ENCODE measurements at places on chromosomes 1 and 21.

GRCh38 chr1:222047366-222047765 lies 305.5 kb upstream of the DUSP10 start:
- DNase-seq, result no peak

DNA sequence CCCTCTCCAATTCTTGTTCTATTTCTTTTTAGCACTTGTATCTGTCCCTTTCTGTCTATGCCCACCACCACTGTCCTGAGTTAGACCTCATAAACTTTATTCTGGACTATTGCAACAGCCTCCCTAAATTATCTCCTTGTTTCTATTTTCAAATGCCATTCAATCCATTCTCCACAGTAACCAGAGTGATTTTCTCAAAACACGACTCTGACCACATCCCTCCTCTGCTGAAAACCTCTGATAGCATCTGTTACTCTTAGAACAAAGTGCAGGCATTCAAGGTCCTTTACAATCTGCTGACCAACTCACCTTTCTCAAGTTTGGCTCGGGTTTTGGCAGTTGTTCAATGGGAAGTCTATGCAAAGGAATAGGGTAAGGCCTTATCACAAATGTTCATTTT lies 22.8 kb upstream of the GPX7 start:
- DNase-seq, result no peak

GRCh38 chr1:166139735-166140134 lies 27.1 kb downstream of the FAM78B start:
- no peak for DNase-seq

DNA sequence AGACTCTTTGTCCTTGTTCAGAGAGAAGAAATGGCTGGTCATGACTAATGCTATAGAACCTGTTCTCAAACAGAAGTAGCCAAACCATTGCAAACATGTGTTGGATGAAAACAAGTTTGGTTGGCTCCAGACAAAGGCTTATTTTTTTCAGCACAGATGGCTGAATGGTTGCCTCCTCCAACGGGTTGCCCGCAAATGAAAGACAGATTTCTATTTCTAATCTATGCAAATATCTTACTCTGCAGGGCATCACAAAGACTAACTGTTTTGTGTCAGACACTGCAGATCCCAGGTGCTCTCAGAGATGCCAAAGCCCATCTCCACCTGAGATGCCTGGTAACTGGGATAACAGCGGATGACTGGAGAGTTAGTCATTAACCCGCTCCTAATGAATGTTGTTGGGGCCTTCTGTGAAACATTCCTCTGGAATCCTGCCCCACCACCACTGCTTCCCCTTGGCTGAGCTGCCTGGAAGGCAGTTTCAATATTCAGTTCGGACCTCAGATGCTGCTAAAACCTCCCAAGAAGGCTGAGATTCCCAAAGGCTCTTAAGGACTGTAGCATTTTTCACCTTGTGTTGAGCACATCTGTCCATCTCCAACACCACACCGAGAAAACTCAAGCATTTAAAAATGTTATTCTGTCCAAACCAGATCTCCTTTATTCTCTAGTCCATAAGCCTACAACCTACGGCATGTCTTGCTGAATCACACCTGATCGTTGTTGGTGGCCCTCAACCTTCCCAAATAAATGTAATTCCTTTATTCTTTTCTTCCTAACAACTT lies 104.4 kb downstream of the PTPN14 start:
- no peak for DNase-seq

GRCh38 chr1:233006541-233006973 lies 56.1 kb downstream of the NTPCR start:
- DNase-seq, result no peak

GRCh38 chr1:116066868-116067565 lies 44.2 kb upstream of the MAB21L3 start:
- DNase-seq, result no peak

GRCh38 chr1:155979597-155980343 lies 1.4 kb upstream of the ARHGEF2 start:
- DNase-seq, result no peak

DNA sequence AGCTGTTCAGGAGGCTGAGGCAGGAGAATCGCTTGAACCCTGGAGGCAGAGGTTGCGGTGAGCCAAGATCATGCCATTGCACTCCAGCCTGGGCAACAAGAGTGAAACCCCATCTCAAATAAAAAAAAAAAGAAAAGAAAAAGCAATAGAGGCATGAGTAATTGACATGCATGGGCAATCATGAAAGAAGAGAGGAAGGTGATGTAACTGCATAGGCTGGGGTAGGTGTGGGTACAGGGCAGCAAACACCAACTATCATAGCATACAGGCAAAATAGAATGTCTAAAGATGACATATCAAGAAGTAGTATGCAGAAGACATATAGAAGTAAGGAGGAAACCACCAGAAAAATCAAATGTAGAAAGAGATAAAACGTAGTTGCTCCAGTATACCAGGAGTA lies 19.0 kb upstream of the MGST3 start:
- DNase-seq, result no peak

DNA sequence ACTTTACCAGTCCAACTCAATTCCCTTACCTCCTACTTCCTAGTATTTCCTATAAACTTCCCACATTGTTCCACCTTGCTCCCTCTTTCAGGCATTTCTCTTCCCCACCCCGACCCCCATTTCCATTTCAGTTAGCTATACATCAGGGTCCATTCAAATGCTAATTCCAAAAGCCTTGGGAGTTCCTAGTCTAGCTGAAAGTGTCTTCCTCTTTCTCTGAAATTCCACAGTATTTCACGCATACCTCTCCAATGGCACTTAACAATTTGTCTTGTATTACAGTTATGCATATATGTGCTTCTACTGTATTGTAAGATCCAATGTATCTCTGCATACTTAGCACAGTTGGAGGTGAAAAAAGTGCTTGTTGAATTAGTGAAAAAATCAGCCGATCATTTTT lies 94.9 kb downstream of the ZNF644 start:
- DNase-seq, result no peak

DNA sequence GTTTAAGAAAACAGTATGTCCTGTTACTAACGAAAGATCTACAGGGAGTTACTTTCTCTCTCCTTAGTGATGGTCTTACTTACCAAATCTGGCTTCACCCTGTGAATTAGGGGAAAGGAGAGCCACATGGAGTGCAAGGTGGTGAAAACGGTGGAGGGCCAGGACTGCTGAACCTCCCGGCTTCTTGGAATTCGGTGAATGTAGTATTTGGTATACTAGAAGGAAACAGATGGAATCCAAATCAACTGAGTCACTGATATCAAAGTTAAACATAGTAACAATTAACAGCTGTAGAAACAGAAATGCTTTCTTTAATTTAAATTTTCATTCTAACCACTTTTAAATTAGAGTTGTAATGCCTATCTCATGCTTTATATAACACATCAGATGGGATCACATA lies 45.7 kb downstream of the ALG14 start:
- no peak for DNase-seq

- no peak for DNase-seq
Measured at GRCh38 chr1:153833171-153833570, 58.0 kb downstream of the SLC27A3 start.

DNA sequence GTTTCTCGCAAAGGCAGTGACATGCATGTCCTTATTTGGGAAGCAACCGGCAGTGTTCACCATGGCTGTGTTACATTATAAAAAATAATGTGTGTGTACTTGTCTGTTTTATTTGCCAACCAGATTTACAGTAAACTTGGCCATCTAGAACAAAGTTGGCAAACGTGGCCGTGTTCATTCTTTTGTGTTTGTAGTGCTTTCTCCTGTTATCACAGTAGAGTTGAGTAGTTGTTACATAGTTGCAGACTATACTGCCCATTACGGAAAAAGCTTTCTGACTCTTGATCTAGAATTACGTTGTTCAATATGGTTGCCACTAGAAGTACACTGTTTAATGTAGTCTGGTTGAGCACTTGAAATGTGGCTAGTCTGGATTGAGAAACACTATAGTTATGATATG lies 19.4 kb downstream of the SOAT1 start:
- no peak for DNase-seq

GRCh38 chr1:29984166-29984861 lies 739.1 kb downstream of the MATN1 start:
- DNase-seq, result no peak

DNA sequence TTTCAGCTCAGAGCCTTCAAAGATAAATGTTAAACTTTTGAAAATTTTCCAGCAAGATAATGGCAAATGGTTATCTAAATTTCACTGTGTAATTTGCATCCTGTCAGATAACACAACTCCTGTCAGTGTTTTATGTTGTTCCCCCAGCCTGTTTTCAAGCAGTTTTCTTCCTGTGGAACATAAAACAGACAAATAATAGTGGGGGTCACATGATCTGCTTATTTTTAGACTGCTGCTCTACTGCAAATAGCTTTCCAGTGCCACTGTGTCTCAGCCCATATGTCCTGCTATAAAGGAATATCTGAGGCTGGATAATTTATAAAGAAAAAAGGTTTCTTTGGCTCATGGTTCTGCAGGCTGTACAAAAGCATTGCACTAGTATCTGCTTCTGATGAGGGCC lies 32.2 kb downstream of the FMO3 start:
- DNase-seq, result no peak

GRCh38 chr1:242033447-242033846 lies 34.5 kb upstream of the MAP1LC3C start:
- DNase-seq, result no peak

- DNase-seq, result no peak
Measured at GRCh38 chr1:5955479-5955977, 36.7 kb downstream of the NPHP4 start.

DNA sequence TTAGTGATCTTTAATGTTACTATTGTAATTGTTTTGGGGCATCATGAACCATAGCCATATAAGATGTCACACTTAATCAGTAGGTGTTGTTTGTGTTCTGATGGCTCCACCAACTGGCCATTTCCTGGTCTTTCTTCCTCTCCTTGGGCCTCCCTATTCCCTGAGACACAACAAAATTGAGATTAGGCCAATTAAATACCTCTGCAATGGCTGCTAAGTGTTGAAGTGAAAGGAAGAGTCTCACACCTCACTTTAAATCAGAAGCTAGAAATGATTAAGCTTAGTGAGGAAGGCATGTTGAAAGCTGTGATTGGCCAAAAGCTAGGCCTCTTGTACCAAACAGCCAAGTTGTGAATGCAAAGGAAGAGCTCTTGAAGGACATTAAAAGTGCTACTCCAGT lies 30.7 kb downstream of the PPP2R5A start:
- DNase-seq, result no peak

DNA sequence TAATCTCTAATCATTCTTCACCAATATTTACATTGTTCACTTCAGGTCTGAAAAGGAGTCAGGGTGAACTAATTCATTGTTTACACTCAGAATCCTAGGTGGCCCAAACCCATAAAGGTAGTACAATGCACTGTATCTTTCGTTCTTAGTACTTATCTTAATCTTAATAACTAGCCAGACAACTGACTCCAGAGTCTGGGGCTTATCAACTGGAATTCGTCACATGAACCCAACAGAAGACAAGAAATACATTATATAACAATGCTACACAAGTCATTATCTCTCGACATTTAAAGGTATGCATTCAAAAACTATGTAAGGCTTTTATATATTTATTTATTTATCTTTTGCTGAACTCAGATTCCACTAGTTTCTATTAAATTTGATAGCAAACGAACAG lies 125.9 kb upstream of the ESRRG start:
- no peak for DNase-seq

GRCh38 chr1:41285818-41286217 lies 43.7 kb upstream of the SCMH1 start:
- DNase-seq, result no peak

GRCh38 chr1:43655953-43656352 lies 6.0 kb downstream of the KDM4A start:
- no peak for DNase-seq

GRCh38 chr1:152397474-152397873 lies 16.6 kb downstream of the CRNN start:
- no peak for DNase-seq

GRCh38 chr1:82464362-82465001 lies 663.7 kb downstream of the ADGRL2 start:
- no peak for DNase-seq

- DNase-seq, result no peak
Measured at GRCh38 chr1:185154912-185155513, 1.7 kb downstream of the TRMT1L start.

DNA sequence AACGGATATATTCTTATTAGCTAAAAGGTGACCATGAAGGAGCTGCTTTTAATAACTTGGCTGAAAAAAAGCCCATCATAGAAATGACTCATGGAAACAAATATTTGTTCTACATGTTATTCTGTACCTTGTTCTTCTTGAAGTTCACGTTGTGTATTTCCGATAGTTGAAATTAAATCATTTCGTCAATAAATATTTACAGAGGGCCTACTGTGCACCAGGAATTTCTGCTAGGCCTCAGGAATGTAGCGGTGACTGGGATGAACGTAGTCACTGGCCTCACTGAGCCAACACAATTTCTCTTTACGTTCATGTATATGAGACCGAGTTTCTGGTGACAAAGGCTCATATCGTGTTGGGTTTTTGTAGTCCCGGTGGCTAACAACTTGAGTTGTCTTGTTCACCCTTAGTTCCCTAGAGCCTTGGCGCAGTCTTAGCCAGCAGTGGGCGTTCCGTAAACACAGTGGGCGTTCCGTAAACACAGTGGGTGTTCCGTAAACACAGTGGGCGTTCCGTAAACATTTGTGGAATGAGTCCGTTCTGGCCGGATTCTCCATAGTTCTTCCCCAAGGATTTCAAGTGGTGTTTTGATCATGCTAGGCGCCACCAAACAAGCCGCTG lies 53.2 kb upstream of the VAMP3 start:
- no peak for DNase-seq

DNA sequence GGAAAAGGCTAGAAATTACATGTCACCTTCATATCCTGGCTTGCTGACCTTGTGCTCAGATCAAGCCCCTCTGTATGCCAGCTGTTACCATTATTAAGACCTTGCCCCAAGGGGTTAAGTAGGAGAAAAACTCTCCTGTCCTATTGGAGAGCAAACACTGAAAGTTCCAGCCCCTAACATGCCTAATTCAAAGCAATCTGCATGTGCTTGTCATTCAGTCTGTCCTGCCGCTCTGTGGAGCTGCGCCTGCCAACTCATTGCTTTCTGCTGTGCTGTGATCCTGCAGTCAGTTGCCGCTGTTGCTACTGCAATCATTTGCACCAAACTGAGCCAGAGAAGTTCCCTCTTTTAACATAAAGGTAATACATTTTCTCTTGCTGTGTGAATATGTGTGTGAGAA lies 113.4 kb downstream of the DISP1 start:
- DNase-seq, result no peak

GRCh38 chr1:182972829-182973228 lies 19.9 kb upstream of the SHCBP1L start:
- no peak for DNase-seq

- DNase-seq, result no peak
Measured at GRCh38 chr1:30414086-30414850, 309.1 kb downstream of the MATN1 start.

DNA sequence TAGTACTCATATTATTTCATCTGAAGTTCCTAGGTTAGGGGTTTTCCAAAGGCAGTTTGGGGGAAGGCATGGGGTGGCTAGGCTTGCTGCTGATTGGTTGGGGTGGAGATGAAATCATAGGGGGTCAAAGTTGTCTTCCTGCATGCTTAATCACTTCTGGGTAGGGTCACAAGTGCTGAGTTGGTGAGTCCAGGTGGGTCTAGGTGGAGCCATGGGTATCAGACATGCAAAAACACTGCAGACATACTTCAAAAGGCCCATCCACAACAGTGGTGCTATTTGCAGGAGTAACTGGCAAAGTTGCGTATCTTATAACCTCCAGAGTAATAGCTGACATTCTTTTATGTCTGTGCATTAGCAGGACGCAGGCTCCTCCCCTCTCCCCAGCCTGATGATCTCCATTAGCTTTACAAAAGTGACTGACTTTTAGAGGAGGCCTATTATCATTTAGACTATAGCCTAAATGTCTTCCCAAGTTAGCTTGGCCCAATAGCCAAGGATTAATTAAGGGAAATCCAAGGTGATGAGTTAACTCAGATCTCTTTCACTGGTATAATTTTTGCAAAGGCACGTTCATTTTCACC lies 374.4 kb upstream of the PRMT6 start:
- no peak for DNase-seq

Measured in naive thymus-derived CD4-positive, alpha-beta T cell (primary cell).